ENCODE measurements at places on chromosomes 4 and X.

- no peak for DNase-seq
These were observed 598.1 kb downstream of the MID1IP1 start for GRCh38 chrX:39399387-39399786.

DNA sequence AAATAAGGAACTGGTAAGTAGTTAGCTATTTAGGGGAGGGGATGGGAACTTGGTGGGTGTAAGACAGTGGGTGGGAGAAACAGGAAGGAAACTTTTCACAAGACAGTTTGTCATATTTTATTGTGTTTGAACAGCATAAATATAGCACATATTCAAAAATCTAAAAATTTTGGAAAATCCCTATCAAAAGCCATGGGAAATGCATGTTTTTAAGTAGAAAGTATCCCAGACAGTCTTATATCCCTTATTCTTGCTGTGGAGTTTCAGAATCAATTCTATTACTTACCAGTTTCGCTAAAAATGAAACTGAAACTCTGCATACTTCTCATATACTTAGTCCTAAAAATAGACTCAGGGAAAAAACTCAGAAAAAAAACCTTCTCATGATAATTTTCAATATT is 22.3 kb upstream of the RASGEF1B start:
- DNase-seq: no peak

- DNase-seq: no peak
These were observed 52.4 kb upstream of the IL21 start for GRCh38 chr4:122673252-122673651.

DNA sequence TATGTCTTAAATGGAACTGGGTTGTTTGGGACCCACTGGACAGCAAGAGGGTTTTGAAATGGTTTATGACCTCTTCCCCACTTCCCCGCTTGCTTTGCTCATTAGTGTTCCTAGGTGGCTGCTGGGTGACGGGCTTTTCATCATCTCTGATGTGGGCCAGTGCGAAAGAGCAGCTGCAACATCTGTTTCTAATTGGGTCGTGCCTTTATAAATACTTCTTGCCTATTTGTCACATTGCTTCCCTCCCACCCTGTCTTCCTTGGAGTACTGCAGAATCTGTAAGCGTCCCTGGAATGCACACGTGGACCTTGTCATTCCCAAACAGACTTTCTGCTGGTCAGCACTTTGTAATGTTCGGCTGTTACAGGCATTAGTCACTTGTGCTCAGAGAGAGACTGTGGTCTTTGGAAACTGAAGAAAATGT is 35.2 kb downstream of the SEPTIN11 start:
- DNase-seq: no peak

Data from stimulated activated CD4-positive, alpha-beta T cell treated with anti-CD3 and anti-CD28 coated beads, Interleukin-12 subunit alpha, Interleukin-12 subunit beta, amount 100 ng/mL, for 48 hours (primary cell).